T-helper 2 cell treated with Interferon-gamma antibody and Interleukin-4, amounts not matched to agents 100 ng/mL and 5 ng/mL, for 36 hours (primary cell): ENCODE measurements at places on chromosomes 4 and X. TPM values are rescaled to one million over a fixed set of nuclear protein-coding genes. Genes with fewer than 3 reads are reported as not detected.

FGB gene
- total RNA-seq = not detected in 2 replicates

FHIP1A gene
- total RNA-seq = not detected in 2 replicates

CT45A10 gene
- total RNA-seq = not detected in 2 replicates

GPC3 gene
- total RNA-seq = 0.45 and 0.59 TPM in 2 replicates

TLL1 gene
- total RNA-seq = not detected in 2 replicates

CCDC110 gene
- total RNA-seq = not detected in 2 replicates

MTNR1A gene
- not detected in 2 replicates for total RNA-seq

XAGE5 gene
- not detected in 2 replicates for total RNA-seq

TMEM35A gene
- not detected in 2 replicates for total RNA-seq

CLCN4 gene
- 0.05 TPM in 1 of 2 replicates, not detected in the other for total RNA-seq

DMP1 gene
- total RNA-seq = not detected in 2 replicates

LEF1 gene
- 173 and 175 TPM in 2 replicates for total RNA-seq

AGTR2 gene
- not detected in 2 replicates for total RNA-seq

UGT2B10 gene
- total RNA-seq = not detected in 2 replicates

PITX2 gene
- total RNA-seq = 0.11 TPM in 1 of 2 replicates, not detected in the other

MSMO1 gene
- total RNA-seq = 38.9 and 41.9 TPM in 2 replicates

CTBP1 gene
- total RNA-seq = 227 and 238 TPM in 2 replicates

F8A3 gene
- total RNA-seq = 25.3 and 29.6 TPM in 2 replicates

TLR1 gene
- 5.0 and 5.1 TPM in 2 replicates for total RNA-seq

HPGDS gene
- total RNA-seq = 3.2 and 4.4 TPM in 2 replicates

ARMCX1 gene
- 0.41 and 0.64 TPM in 2 replicates for total RNA-seq

MAGEA8 gene
- not detected in 2 replicates for total RNA-seq

UGT2B15 gene
- total RNA-seq = not detected in 2 replicates

CBLL2 gene
- total RNA-seq = not detected in 2 replicates
